HEK293T (cell line): ENCODE measurements at places on chromosomes 3 and 15.

DNA sequence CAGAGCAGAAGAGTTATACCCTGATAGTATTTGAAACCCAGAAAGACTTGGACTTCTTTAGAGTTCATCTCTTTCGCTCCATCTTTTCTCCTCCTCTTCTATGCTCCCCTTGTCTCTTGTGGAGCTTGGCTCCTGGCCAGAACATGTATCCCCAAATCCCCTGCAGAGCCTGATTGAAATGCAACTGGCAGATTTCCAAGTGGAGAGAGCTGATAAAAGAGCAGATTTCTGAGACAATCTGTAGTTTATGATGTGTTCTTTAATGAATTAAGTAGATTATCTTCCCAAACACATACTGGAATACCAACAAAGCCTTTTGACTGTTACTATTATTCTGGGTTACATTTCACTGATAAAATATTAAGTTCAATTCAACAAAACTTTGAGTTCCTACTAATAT lies 33.4 kb downstream of the UNC13C start:
- no peak for DNase-seq

DNA sequence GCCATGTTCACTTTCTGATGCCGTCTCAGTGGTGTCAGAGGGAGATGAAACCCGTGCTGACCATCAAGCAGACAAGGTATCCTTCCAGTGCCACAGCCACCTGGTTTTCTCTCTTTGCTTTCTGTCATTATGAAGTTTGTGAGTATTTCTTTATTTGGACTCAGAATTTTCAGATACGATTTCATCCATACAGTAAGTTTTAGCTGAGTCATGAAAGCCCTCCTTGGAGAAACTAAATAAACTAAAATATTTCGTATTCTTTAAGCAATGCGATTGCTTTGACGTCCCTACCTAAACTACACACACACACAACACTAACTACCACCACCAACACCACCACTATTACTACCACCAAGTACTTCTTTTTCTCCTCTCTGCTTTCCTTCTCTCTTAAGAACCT lies 350.1 kb downstream of the NTRK3 start:
- DNase-seq = no peak

GRCh38 chr15:58962662-58963565 lies 24.5 kb upstream of the RNF111 start:
- DNase-seq = no peak

- no peak for DNase-seq
Observed at GRCh38 chr15:31269816-31270575, 56.6 kb upstream of the KLF13 start.

DNA sequence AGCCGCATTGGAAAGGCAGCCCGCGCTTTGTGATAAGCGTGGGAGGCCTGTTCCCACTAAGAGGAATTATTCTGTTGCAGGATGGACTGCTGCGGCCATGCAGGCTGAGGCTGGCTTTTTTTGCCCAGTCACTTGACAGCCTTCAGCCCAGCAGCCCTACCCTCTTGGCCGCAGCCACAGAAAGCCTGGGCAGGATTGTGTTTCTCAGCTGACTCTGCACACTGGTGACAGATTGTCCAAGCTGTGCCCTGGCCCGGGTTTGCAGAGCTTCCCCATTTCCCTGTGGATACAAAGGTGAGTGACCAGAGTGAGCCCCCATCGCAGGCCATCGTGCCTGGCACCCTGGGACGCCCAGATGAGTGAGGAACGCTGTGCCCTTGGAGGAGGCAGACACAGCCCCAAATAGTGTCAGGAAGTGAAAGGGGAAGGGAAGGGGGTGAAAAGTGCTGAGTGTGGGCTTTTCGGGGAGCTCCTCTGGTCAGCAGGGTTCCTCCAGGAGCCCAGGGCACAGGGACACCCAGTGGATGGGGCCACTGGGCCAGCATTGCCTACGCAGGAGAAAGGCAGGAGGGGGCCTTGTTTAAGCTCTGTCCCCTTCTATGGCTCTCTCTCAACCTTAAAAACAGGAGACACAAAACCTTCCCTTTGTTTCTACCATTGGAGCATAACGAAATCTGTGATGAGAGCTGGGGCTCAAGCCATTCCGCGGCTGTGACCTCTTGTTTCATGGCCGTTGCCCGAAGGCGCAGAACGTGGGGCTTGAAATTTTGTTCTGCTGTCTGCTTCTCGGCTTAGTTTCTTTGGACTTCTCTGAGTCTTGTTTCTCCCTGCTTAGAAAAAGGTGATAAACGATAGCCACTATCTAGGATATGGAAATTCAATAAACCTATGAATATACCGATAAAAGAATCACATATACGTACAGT lies 91.5 kb upstream of the MEF2A start:
- no peak for DNase-seq

GRCh38 chr3:48399387-48400172 lies 27.6 kb downstream of the FBXW12 start:
- no peak for DNase-seq

DNA sequence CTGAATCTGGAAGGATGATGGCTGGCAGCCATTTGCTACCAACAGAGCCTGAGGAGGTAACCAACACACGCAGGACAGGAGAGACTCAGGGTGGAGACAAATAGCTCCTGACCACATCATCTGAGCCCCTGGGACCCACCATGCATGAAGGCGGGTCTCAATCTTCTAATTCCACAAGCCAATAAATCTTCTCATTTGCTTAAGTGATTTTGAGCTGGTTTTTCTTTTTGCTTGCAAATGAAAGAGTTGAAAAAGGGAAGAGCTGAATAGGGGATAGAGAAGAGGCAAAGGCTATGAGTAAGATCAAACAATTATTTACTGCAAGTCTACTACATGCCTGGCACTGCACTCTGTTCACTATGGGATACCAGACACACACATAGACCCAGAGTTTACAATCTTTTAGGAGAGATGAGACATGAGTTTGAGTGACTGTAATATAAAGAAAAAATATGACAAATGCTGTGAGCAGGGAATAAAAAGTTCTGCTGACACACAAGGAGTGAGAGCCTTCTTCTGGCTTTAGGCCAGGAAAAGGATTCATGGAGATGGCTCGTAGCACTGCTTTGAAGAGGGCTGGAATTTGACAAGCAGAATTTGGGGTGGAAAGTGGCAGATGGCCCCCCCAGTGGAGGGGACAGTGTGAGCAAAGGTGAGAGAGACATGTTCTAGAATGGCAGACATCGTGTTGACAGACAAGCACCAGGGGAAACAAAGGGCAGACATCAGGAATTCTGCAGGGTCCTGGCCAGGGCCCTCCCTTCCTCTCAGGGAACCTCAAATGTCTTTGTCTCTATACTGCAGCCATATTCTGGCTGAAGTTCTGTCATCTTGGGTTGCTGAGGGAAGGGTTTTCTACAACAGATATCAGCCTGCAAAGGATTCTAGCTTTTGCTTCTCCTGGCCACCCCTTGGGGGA lies 69.8 kb upstream of the WNT5A start:
- DNase-seq = no peak

- no peak for DNase-seq
Observed at GRCh38 chr15:66927201-66928077, 138.0 kb upstream of the SMAD3 start.

DNA sequence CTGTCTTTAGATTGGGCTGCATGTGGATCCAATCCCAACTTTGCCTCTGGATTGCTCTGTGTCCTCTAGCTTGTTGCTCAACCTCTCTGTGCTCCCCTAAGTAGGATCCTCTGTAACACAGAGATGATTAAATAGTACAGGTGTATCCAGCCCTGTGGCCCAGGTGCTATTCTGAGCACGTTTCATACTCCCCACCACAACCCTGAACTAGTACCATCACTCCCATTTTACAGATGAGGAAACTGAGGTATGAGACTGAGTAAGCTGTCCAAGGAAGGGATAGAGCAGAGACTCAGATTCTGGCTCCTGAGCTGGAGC lies 7.2 kb downstream of the ISG20 start:
- DNase-seq = no peak

GRCh38 chr3:57283334-57283733 lies 9.2 kb downstream of the ASB14 start:
- DNase-seq = no peak

GRCh38 chr3:115974940-115975339 lies 351.6 kb downstream of the GAP43 start:
- no peak for DNase-seq

DNA sequence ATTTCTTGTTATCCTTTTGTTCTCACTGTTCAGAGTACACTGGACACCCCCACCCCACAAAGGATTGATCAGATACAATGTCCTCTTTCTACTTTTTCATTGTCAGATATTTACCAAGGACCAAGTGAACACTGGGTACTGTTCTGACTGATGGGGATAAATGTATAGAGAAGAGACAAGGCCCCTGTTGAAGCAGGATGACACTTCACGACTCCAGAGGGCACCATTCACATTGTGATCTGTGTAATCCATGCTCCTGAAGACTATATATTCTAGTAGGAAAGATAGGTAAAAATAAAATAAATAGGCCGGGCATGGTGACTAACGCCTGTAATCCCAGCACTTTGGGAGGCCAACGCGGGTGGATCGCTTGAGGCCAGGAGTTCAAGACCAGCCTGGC lies 7.2 kb upstream of the CRYGS start:
- DNase-seq = no peak

GRCh38 chr15:81723701-81724100 lies 322.1 kb downstream of the MEX3B start:
- DNase-seq = no peak

DNA sequence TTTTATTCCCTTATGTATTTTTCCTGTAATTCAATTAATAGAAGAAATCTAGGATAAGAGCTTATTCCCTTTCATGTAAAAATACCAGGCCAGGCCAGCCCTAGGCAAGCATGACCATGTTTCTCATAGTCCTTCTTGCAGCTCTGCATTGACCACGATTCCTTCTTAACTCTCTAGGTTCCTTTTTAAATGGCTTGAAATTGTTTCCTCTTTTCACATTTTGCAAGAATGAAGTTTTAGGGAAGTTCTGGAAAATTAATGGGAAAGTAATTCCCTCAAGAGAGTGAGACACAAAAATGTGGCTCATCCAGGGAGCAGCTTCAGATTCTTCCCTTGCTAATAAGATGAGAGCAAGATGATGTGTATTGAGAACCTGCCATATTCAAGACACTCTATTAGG lies 116.5 kb upstream of the FGF7 start:
- DNase-seq = no peak

DNA sequence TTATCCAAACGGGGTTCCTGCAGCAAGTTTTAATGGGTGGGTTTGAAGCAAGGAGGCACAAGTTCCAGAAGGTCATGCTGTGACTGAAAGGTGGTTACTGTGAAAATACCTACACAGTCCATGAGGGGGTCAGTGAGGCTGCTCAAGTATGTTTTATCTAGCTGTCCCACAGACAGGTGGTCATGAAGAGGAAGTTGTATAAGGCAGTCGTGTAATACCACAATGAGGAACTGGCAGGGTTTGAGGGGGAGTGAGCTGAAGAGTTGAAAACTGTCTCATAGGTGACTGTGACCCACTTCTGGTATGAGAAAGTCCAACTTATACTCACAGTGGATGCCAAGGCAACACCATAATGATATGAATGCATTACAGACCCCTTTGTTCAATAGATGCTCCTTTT lies 856.8 kb downstream of the OTOL1 start:
- no peak for DNase-seq

GRCh38 chr3:185687271-185687878 lies 101.3 kb downstream of the SENP2 start:
- no peak for DNase-seq

DNA sequence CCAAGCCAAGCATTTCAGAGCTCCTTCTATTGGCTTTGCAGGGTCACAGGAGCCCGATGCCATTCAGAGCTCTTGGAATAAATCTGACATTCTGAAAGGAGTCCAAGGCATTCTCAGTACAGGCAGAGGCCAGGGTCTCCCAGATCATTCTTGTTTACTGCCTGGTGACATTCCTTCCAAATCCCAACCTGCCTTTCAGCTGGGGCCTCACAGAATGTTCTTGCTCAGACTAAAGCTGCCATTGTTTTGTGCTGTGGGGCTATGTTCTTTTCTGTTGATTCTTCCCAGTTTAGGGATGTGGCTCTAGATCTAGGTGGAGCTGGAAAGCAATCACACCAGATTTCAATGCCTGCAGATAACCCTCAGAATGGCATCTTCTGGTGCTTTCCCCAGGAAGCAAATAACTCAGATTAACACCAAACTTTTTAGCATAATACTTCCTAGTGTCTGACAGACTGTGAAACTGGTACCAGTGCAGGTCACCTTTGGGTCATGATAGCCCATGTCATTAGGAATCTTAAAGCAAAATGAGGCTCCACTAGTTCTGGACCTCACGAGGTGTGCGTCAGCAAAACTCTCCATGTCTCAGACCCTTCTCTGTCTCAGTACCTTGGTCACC lies 166.9 kb downstream of the CHST2 start:
- no peak for DNase-seq

- DNase-seq = no peak
Observed at GRCh38 chr3:67484085-67484484, 170.3 kb downstream of the SUCLG2 start.

DNA sequence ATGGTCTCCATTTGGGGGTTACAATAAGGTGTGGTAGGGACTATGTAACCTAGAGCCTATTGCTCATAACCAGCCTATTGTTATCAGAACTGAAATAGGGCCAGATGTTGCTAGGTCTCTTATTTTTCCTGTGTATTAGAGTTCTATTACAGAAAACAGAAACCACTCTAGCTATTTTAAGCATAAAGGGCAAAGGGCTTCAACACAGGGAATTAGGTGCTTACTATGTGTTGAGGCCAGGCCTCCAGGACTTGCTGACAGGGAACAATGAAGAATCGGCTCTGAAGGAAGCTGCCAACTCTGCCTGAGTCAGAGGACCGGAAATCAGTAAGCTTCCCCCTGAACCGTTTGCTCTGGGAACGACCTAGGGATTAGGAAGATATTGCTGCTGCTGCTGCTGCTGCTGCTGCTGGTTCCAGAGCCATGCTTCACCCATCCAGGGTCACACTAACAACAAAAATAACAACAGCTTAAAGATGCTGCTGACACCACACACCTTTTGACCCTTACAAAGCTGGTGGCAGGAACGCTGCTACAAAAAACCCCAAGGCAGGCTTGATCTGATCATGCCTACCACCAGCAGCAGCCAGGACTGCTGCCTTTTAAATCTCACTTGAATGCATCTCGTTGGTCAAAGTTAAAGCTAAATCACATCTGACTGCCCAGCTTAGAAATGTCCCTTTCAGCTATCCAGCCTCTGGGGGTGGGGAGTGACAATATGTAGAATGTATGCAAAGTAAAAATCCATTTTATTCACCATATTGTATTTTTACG lies 276.9 kb upstream of the IL12A start:
- no peak for DNase-seq

DNA sequence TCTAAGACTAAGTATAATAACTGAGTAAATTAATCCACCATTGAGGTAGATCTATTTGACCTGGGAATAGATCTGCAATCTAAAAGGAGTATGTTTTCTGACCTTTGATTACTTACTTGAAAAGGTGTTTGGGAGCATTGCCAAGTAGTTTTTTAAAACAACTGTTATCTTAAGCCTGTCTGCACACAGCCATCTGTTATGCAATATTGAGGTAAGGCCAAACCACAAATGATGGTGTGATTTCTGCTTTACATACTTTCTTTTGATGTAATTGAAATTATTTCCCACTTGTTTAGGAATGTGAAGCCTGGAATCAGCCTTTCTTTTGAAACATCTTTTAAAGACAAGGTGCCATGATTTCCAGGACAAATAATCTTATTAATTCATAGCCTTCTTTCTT lies 274.0 kb downstream of the BBX start:
- no peak for DNase-seq
